Astrocyte (in vitro differentiated cells and primary cell): ENCODE measurements at places on chromosomes 16 and 17.

DNA sequence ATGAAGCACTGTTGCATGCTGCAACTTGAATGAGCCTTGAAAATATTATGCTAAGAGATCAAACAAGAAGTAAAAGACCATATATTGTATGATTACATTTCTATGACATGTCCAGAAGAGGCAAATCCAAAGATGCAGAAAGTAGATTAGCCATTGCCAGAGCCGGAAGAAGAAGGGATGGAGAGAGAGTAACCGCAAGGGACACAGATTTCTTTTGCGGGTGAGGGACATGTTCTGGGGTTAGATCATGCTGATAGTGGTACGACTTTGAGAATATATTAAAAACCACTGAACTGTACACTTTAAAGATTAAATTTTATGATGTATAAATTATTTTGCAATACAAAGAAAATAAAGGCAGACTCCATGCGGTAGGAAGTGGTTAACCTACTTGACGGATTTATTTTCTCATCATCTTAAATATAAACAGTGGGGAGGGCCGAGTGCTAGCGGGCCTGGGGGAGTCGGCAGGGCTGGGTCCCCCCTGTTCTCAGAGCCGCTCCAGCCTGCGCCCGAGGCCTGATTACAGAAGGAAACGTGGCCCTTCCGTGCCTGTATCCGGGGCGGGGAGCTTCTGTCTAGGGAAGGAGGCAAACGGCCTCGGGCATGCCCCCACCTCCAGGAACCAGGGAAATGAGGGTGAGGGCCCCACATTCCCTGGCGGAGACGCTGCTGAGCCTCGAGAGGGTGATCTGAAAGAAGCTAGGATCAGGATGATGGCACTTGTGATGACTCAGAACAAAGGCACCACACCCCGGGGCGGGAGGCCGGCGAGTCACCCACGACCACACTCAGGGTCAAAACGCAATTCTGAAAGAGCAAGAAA is 48.0 kb downstream of the SHCBP1 start:
- H3K36me3 ChIP-seq: no peaks in the 10 kb centered on the region
- no peak overlapping the region for H3K4me3 ChIP-seq
- H3K27me3 ChIP-seq: no peaks in the 10 kb centered on the region
- peaks cover 7% of the 10 kb centered on the region for H3K4me1 ChIP-seq
- H3K27ac ChIP-seq: no peak overlapping the region

- H3K36me3 ChIP-seq: peaks cover 8% of the 10 kb centered on the region
- H3K4me3 ChIP-seq: no peak overlapping the region
- H3K4me1 ChIP-seq: no peaks in the 10 kb centered on the region
- peak; percentile 4 for DNase-seq
- no peaks in the 10 kb centered on the region for H3K27me3 ChIP-seq
Measured at GRCh38 chr17:21539146-21539545, 153.2 kb upstream of the KCNJ18 start.

GRCh38 chr17:2222901-2223616 is 80.5 kb downstream of the SMG6 start:
- H3K4me1 ChIP-seq: peaks cover 20% of the 10 kb centered on the region
- H3K27ac ChIP-seq: peak overlapping the region; percentile 27
- no peaks in the 10 kb centered on the region for H3K36me3 ChIP-seq
- peak; percentile 64 for DNase-seq

DNA sequence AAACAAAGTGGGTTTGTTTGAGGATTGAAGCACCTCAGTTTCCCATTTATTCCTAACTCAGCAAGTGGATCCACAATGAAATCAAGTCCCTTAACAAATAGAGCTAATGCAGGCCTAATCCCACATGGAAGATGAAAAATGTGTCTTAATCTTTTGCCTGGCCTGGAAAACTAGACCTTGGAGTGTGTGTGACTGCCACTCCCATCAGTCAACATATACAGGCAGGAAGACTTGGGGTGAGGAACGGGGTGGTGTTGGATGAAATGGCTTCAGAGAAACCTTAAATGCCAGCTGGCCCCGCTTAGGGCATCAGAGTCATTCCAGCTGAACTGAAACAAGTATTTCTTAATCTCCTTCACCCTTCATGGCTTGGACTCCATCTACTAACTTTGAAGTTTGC is 269.5 kb downstream of the MAF start:
- no peaks in the 10 kb centered on the region for H3K4me1 ChIP-seq
- H3K27me3 ChIP-seq: no peaks in the 10 kb centered on the region
- H3K27ac ChIP-seq: no peak overlapping the region

DNA sequence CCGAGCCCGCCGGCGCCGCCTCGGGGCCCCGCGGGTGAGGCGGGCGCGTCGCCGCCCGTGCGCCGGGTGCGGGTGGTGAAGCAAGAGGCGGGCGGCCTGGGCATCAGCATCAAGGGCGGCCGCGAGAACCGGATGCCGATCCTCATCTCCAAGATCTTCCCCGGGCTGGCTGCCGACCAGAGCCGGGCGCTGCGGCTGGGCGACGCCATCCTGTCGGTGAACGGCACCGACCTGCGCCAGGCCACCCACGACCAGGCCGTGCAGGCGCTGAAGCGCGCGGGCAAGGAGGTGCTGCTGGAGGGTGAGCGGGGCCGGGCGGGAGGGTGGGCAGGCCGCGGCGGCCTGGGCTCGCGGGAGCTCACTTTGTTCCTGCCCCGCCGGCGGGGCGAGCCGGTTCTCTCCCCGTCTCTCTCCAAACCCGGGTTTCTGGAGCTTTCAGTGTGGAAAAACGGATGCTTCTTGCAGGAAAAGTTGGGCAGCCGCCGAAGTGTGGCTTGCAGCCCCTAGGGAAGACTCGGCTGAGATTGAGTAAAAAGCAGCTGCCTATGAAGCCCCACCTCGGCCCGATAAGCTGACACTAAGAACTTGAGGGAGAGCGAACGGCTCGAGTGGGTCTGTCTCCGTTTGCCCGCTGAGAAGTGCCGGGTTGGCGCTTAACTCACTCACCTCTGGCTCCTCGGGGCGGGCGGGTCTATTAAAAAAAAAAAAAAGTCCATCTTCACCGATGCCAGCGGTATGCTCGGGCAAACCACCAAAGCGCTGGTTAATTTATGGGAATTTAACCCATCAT is 677 bp downstream of the SNTB2 start:
- H3K36me3 ChIP-seq: no peaks in the 10 kb centered on the region
- H3K4me1 ChIP-seq: peaks cover 33% of the 10 kb centered on the region
- H3K27ac ChIP-seq: peak overlapping the region; percentile 75
- peak overlapping the region; percentile 95 for H3K4me3 ChIP-seq

GRCh38 chr17:47873200-47874090 is 22.5 kb upstream of the SP6 start:
- peaks cover 52% of the 10 kb centered on the region for H3K27me3 ChIP-seq
- H3K4me3 ChIP-seq: no peak overlapping the region
- no peaks in the 10 kb centered on the region for H3K36me3 ChIP-seq
- no peak for DNase-seq
- peaks cover 10% of the 10 kb centered on the region for H3K4me1 ChIP-seq

- no peak overlapping the region for H3K27ac ChIP-seq
- H3K4me3 ChIP-seq: no peak overlapping the region
- DNase-seq: no peak
- peaks cover 15% of the 10 kb centered on the region for H3K4me1 ChIP-seq
Measured at GRCh38 chr17:31882571-31882970, 18.9 kb downstream of the UTP6 start.

DNA sequence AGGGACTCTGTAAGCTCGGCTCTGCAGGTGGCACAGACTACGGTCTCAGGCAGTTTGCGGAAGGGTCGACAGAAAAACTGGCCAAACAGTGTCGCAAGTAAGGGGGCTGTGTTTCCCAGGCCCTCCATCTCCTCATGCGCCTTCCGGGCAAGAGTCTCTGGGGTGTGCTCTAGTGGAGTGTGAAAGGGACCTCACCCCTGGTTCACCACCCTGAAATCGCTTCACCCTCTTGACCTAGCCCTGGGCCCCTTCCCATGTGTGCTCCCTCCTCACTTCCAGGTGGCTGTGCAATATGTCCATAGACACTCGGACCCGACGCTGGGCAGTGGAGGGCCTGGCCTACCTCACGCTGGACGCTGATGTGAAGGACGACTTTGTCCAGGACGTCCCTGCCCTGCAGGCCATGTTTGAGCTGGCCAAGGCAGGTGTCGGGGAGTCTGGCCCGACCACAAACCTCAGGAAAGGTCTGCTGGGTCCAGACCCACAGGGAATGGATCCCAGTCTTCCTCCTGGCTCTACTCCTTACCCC is 22.3 kb downstream of the UNC45B start:
- peaks cover 2% of the 10 kb centered on the region for H3K27me3 ChIP-seq
- no peak overlapping the region for H3K27ac ChIP-seq
- DNase-seq: no peak
- no peak overlapping the region for H3K4me3 ChIP-seq
- no peaks in the 10 kb centered on the region for H3K4me1 ChIP-seq
- no peaks in the 10 kb centered on the region for H3K36me3 ChIP-seq

DNA sequence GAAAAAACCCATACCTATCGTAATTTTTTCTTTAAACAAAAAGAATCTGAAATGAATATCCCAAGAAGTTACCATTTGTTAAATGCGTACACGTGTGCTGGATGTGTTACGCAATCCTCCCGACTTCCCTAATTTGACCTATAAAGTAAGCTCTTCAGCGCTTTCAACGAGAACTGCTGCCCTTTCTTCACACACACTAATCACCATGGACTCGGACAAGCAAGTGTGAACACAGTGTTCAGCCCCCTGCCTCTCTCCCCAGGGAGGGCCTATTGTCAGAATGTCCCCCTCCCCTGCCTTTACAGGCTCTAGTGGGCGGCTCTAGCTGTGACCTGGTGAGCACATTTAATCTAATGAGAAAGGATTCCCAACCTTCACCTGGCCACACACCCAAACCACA is 216.1 kb downstream of the CEP112 start:
- no peaks in the 10 kb centered on the region for H3K27me3 ChIP-seq
- no peaks in the 10 kb centered on the region for H3K36me3 ChIP-seq
- no peak overlapping the region for H3K4me3 ChIP-seq
- H3K4me1 ChIP-seq: no peaks in the 10 kb centered on the region
- H3K27ac ChIP-seq: no peak overlapping the region

GRCh38 chr17:79617304-79617703 is 6.5 kb upstream of the RBFOX3 start:
- no peak overlapping the region for H3K27ac ChIP-seq
- DNase-seq: no peak
- H3K4me1 ChIP-seq: no peaks in the 10 kb centered on the region
- H3K36me3 ChIP-seq: no peaks in the 10 kb centered on the region

GRCh38 chr16:600781-601180 is 10.9 kb downstream of the RAB40C start:
- DNase-seq: no peak
- H3K27ac ChIP-seq: no peak overlapping the region
- no peaks in the 10 kb centered on the region for H3K27me3 ChIP-seq
- no peaks in the 10 kb centered on the region for H3K4me1 ChIP-seq
- H3K4me3 ChIP-seq: no peak overlapping the region
- H3K36me3 ChIP-seq: no peaks in the 10 kb centered on the region

GRCh38 chr17:61490540-61490975 is 38.3 kb downstream of the TBX4 start:
- no peak overlapping the region for H3K27ac ChIP-seq
- no peaks in the 10 kb centered on the region for H3K27me3 ChIP-seq
- peaks cover 2% of the 10 kb centered on the region for H3K4me1 ChIP-seq
- no peak overlapping the region for H3K4me3 ChIP-seq

GRCh38 chr17:80261159-80261894 is 675 bp downstream of the RNF213 start:
- H3K4me3 ChIP-seq: peak overlapping the region; percentile 81
- DNase-seq: no peak
- H3K27me3 ChIP-seq: no peaks in the 10 kb centered on the region
- H3K36me3 ChIP-seq: no peaks in the 10 kb centered on the region
- peaks cover 7% of the 10 kb centered on the region for H3K4me1 ChIP-seq
- H3K27ac ChIP-seq: peak overlapping the region; percentile 68

DNA sequence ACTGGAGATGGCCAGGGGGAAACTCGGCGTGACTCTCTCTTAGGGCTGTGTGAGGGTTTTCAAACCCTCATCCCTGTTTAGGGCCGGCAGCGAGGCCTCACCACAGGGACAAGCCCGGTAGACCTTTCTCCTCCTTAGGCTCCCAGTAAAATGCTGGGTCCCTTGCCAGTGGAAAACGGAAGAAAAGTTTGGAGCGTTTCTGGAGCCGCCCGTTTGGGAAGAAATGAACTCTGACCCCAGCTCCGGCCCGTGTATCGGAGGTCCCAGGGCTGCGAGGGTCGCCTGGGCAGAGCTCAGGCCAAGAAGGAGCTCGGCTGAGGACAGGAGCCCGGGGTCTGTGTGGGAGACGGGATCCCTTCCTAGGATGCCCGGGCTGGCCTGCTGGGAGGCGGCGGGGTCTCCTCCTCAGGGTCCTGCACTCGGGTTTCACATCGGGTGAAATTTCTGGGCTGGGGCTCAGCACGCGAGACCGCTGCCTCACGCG is 23.2 kb downstream of the ZNF213 start:
- peak overlapping the region; percentile 69 for H3K4me3 ChIP-seq
- H3K36me3 ChIP-seq: no peaks in the 10 kb centered on the region
- H3K27me3 ChIP-seq: no peaks in the 10 kb centered on the region
- peak overlapping the region; percentile 12 for H3K27ac ChIP-seq
- DNase-seq: no peak

DNA sequence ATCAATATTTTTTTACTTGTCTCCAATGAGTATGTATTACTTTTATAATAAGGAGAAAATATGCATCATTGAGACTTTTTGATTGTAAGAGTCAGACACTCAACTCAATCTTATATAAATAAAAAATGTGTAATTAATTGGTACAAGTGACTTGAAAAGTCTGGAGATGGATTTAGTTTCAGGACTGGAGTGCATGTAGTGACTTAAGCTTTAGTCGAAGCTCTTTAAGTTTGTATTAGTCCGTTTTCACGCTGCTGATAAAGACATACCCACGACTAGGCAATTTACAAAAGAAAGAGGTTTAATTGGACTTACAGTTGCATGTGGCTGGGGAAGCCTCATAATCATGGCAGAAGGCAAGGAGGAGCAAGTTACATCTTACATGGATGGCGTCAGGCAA is 60.7 kb upstream of the NKD1 start:
- DNase-seq: no peak
- H3K4me1 ChIP-seq: no peaks in the 10 kb centered on the region
- no peak overlapping the region for H3K27ac ChIP-seq
- H3K4me3 ChIP-seq: no peak overlapping the region

- no peak overlapping the region for H3K4me3 ChIP-seq
- no peaks in the 10 kb centered on the region for H3K36me3 ChIP-seq
- H3K4me1 ChIP-seq: no peaks in the 10 kb centered on the region
- no peak overlapping the region for H3K27ac ChIP-seq
Measured at GRCh38 chr17:70613681-70614080, 444.3 kb downstream of the KCNJ2 start.

- peak; percentile 94 for DNase-seq
- no peak overlapping the region for H3K4me3 ChIP-seq
- H3K4me1 ChIP-seq: peaks cover 51% of the 10 kb centered on the region
- no peaks in the 10 kb centered on the region for H3K27me3 ChIP-seq
Measured at GRCh38 chr16:55502801-55503366, 6.0 kb upstream of the LPCAT2 start.

- H3K27ac ChIP-seq: no peak overlapping the region
- no peak for DNase-seq
- H3K4me1 ChIP-seq: no peaks in the 10 kb centered on the region
- no peak overlapping the region for H3K4me3 ChIP-seq
- H3K27me3 ChIP-seq: peaks cover 41% of the 10 kb centered on the region
Measured at GRCh38 chr16:86281421-86281820, 228.9 kb upstream of the FOXF1 start.

DNA sequence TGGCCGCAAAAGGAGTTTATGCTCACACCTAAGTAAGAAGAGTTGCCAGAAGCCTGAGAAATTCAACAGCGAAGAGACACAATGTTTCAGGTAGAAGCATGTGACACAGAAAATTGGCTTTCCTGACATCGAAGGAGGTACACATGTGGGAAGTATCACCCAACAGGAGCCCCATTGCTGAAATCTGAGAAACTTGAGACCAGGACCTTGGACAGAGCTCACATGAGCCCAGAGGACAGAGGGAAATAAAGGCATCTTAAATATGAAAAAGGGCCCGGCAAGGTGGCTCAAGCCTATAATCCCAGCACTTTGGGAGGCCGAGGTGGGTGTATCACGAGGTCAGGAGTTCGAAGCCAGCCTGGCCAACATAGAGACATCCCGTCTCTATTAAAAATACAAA is 304.1 kb upstream of the C16orf82 start:
- H3K27ac ChIP-seq: no peak overlapping the region
- H3K36me3 ChIP-seq: no peaks in the 10 kb centered on the region
- DNase-seq: no peak
- H3K27me3 ChIP-seq: no peaks in the 10 kb centered on the region
